ENCODE measurements at places on chromosomes 4 and X.

DNA sequence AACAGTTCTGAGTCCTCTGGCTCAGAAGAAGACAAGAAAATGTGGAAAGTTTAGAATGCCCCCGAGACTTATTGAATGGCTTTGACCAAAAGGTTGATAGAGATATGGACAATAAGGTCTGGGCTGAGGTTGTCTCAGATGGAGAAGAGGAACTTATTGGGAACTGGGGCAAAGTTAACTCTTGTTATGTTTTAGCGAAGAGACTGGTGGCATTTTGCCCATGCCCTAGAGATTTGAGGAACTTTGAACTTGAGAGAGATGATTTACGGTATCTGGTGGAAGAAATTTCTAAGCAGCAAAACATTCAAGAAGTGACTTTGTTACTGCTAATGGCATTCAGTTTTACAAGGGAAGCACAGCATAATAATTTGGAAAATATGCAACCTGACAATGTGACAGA lies 1549.3 kb upstream of the ADGRL3 start:
- DNase-seq: no peak

GRCh38 chr4:35975617-35976355 lies 268.5 kb downstream of the ARAP2 start:
- no peak for DNase-seq

- no peak for DNase-seq
Observed at GRCh38 chr4:32684160-32684559, 1964.0 kb downstream of the PCDH7 start.

DNA sequence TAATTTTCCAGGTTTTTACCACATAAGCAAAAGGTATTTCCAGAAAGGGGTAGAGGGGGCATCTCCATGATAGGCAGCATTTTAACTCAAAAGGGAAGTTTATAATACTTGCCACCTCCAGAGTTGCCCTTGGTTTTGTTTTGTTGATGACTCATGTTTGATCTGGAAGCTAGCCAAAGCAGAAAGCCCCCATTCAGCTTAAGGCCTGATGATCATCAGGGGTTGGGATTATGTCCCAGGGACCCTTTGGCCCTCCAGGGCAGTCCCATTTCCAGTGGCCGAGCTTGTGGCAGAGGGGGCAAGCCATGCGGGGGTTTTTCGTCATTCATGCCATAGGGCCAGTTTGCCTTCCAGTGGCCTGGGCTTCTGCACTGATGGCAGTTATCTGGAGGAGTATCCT lies 143.0 kb upstream of the PLAC1 start:
- DNase-seq: no peak

- DNase-seq: no peak
Observed at GRCh38 chr4:43234626-43235415, 342.3 kb downstream of the GRXCR1 start.

GRCh38 chr4:119025420-119025819 lies 110.2 kb upstream of the MYOZ2 start:
- DNase-seq: no peak

GRCh38 chr4:13543032-13543838 lies 1.1 kb downstream of the NKX3-2 start:
- DNase-seq: no peak

GRCh38 chr4:53923921-53924320 lies 140.5 kb downstream of the CHIC2 start:
- DNase-seq: no peak

- DNase-seq: no peak
Observed at GRCh38 chr4:7180938-7181337, 11.4 kb upstream of the SORCS2 start.

DNA sequence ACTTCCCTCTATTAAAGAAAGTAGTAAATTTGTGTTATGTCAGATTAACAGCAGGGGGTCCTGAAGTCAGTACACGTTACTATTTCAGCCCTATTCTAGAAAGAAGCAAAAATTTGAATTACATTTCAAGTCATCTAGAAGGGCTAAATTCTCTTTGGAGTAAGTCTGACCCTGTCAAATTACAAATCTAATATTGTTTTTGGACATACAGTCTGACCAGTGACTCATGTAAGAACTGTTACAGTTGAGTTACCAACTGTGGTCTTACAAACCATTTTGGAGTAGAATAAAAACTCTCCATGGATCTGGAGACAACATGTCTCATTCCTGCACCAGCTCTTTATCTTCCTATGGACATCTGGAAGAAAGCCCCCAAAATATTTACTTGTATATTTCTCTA lies 36.0 kb upstream of the GYPA start:
- DNase-seq: no peak

DNA sequence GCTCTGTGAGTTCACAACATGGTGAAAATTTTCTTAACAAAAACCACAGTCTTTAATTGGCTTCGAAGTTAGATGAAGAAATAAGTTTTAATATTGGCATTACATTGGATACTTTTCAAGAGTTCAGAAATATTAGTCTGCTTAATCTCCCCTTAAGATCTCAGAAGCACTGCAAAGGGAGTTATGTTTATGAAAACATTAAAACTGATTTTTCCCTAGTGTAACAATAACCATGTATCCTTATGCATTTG lies 1.5 kb downstream of the SETD7 start:
- DNase-seq: no peak

DNA sequence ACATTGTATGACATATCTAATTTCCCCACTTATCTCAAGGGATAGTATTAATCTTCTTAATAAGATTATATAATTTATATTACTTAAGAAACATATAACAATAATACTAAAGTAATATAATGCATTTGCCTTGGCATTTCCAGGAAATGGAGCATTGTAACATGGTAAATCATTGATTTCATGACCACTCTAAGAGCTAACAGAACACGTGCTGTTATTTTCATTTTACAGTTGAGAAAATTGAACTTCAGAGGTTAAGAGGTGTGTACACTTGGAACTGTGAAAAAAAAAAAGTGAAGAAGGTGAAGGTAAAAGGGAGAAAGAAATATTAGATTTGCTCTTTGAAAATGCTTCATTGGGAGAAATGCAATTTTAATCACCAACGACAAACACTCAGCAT lies 522.6 kb downstream of the IL15 start:
- DNase-seq: no peak

DNA sequence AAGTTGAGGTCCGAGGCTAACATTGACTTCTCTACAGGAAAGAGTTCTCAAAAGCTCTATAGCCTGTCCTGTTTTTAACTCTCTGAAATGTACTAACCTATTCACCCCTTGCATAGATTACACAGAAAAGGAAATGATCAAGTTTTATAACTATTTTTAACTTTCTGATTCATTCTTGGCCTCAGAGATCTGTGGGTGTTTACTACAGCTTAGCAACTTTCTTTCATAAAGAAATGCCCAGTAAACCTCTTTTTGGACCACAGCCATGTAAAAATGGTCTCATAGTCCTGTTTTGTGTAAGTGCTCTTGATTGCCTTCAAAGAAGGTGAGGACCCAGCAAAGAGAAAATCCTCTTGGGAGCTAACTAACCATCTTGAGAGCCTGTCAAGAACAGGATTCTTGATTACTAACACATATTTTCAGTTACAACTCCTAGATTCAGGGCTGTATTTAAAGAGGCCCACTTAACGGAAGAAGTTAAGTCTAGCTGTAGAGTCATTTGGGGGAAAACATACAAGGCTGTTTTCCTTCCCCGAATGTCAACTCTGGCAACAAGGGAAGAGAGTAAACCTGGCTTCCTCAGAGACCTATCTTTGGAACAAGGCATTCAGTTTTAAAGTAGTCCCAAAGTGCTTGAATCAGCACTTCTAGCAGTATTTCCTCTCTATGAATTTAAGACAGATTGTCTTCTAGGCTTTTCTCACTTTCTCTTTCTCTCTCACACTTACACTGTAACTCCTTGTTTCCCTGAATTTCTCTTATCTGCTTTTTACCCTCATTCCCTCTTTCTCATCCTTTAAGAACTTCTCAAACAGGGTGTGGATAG lies 78.2 kb downstream of the IL21 start:
- DNase-seq: no peak

DNA sequence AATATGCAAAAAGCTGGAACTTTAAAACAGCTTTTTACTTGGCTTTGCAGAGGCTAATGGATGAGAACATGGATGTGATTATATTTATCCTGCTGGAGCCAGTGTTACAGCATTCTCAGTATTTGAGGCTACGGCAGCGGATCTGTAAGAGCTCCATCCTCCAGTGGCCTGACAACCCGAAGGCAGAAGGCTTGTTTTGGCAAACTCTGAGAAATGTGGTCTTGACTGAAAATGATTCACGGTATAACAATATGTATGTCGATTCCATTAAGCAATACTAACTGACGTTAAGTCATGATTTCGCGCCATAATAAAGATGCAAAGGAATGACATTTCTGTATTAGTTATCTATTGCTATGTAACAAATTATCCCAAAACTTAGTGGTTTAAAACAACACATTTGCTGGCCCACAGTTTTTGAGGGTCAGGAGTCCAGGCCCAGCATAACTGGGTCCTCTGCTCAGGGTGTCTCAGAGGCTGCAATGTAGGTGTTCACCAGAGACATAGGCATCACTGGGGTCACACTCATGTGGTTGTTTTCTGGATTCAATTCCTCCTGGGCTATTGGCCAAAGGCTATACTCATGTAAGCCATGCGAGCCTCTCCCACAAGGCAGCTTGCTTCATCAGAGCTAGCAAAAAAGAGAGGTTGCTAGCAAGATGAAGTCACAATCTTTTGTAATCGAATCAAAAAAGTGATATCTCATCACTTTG lies 15.6 kb downstream of the TLR8 start:
- no peak for DNase-seq

DNA sequence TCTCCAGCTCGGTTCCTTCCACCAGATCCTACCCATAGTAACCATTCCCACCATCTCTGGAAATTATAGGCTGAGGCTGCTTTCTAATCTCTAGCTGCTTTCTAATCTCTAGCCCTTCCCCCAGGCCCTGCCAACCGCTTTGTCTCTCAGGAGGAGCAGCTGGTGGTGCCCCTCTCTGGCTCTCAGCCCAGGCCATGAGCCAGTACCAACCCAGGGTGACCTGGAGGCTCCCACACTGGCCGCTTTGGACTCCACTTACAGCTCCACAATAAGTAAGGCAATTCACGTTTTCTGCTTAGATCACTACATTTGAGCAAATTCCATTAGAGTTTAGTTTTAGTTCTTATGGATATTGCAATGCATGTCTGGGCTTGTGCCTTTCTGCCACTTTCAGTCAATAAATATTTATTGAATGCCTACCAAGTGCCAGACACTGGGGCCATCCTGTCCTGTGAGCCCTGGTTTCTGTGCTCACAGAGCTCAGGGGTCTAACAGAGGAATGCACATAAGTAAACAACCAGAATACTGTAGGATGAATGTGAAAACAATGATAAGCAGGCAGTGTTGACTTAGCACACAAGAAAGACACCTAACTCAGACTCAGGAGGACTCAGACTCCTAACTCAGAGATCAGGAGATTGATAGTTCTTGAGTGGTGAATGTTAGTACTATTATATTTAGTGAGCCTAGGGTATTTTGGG lies 38.9 kb downstream of the SMC1A start:
- no peak for DNase-seq

GRCh38 chr4:180134091-180134866 lies 2108.9 kb upstream of the TENM3 start:
- DNase-seq: no peak

DNA sequence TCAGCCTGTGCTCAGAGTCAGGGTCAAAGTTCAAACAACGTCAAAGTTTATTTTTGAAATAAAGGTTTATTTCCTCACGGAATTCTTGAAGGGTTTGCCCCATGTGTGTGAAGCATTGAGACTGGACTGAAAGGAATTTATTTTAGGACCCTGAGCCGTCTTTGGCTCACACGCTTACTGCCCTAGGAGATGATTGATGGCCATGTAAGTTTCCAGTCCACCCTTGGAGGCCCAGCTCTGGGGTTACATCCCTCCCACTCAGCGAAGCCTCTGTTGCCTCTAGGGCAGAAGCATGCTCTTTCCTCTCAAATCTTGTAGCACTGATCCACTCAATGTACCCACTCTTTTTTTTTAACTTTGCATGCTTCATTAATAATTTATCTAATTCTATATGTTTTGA lies 4.5 kb upstream of the NHSL2 start:
- no peak for DNase-seq

- DNase-seq: no peak
Observed at GRCh38 chr4:155170569-155170968, 37.9 kb upstream of the NPY2R start.

- DNase-seq: no peak
Observed at GRCh38 chr4:182680234-182680653, 236.9 kb downstream of the DCTD start.

DNA sequence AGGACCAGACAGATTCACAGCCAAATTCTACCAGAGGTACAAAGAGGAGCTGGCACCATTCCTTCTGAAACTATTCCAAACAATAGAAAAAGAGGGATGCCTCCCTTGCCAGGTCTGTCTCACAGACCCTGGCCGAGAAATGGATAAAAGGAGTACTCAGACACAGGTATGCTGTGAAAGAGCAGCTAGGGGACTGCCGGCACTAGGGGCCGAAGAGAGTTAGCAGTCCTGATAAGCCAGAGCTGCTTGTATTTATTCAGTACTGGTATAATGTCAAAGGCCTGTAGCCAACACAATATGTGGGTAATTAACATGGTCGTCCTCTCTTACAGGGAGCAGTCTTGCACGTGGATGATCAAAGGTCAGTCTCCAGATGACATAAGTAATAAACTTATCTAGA lies 1042.1 kb upstream of the LCORL start:
- DNase-seq: no peak

DNA sequence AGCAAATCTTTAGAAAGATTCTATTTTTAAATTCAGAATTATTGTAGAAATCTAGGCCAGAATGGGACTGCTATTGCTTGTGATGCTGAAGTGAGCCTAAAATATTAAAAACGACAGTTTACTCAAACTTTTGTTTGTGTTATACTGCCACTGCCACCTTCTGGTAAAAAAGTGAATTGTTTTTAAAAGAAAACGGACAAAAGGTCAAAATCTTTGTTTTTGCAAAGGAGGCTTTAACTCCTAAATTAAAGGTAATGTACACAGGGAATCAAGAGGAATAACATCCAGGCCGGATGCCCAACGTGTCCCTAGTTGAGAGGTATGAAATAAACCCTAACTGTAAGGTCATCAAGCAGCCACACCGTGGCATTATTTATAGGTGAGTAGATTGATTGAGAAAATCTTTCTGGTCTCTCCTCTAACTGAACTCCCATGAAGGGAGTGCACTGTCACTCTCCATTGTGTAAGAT lies 338.3 kb upstream of the GALNT7 start:
- DNase-seq: no peak

GRCh38 chr4:5800496-5800895 lies 89.5 kb downstream of the EVC start:
- no peak for DNase-seq

DNA sequence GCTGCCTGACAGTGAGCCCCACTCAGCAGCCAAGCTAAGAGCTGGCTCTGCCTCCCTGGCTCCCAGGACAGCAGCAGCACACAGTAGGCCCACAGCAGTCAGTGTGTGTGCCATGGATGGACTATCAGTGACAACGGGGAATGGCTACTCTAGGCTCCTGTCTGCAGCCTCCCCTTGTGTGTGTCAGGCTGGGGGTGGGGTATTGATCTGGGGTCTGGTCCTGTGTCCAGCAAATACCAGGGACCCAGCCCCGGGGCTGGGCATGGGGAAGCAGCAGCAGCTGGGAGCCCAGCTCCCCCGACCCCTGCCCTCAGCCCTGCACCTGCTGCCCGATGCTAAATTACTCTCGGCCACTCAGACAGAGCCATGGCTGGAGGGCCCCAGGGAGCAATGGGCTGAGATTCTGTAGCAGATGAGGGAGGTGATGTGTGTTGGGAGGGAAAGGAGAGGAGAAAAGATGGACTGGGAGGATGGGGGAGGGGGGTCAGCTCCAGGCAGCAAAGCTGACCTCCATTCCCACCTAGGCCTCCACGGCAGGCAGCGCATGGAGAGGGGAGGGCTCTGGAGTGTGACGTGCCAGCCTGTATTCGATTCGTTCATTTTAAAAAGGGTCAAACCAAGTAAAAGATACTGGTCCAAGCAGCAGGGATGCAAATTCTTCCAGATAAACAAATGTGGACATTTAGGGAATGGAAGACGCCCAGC lies 61.3 kb upstream of the CRMP1 start:
- DNase-seq: no peak

Data from CD4-positive, alpha-beta memory T cell (primary cell).